ENCODE measurements at places on chromosomes 7 and 10.

DNA sequence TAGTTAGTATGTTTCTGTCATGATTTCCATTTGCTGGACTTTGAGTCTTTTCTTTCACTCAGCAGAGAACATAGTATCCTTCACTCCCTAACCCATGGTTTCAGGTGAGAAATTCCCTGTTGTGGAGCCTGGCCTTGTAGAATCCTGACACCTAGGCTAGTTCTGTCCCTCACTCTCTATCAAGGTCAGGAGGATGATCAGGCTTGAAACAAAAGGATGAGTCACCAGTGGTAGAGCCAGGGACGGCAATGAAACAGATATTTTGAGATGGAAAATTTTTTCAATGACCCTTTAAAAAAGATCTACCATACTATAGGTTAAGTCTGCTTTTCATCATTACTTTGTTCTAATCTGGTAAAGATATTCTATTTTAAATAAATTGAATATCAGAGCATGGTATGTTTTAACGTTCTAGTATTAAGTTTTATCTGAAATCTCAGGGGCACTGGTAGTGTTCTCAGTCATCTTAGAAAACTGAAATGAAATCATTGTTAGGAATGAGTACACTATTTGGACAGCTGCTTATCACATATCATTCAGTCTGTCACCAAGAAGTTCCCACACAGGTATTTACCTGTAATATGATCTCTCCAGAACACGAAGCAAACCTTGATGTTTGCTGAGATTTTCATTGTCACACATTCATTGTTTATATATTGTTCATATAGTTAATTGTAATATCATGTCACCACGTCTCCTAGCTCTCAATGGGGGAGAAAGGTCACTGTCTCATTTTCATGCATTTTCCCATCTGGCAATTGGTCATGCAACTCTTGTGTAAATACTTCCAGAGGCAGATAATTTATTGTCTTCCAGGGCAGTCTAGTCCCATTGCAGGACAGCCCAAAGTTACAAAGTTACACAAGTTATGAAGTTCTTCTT lies 299.9 kb upstream of the LRRTM3 start:
- peak; percentile 27 for DNase-seq

- DNase-seq, result peak; percentile 22
Observed at GRCh38 chr7:100894860-100895700, 608 bp downstream of the ACHE start.

DNA sequence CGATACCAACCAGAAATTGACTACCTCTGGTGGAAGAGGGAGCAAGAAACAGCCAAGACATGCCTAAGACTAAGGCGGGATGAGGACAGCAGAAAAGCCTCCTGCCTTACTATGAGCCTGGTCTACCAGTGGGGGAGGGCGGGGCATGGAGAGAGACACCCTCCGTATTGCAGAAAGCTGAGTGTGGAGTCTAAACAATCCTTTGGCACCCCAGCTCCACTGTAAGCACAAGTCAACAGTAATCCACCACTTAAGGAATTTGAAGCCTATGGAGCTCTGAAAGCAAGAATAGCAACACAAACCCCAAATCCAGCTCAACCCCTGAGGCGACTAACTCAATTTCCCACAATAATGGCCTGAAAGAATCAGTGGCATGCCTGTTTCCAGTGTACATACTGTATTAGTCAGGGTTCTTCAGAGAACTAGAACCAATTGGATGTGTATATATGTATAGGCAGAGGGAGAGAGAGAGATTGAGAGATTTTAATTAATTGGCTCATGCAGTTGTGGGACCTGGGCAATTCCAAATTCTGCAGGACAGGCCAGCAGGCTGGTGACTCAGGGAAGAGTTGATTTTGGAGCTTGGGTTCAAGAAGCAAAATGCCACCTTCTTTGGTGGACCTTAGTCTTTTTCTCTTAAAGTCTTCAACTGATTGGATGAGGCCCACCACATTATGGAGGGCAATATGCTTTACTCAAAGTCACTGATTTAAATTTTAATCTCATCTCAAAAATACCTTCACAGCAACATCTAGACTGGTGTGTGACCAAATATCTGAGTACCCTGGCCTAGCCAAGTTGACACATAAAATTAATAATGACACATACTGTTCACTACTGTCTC lies 13.5 kb downstream of the PPIF start:
- no peak for DNase-seq

DNA sequence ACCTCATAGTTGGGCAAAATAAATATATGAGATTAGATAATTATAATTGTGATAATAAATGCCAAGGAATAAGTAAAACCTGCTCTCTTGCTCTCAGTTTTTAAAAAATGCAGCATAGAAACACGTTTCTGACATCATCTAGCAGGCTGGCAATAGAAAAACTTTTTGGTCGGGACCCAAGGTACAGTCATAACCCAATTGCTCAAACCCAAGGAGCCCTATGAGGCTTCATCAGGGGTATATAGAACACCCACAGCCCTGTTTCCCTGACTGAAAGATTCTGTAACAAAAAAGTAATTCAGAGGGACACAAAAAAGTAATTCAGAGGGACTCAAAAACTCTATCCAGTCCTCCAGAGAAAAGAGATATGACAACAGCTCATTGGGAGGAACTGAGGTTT lies 3.8 kb downstream of the PDE1C start:
- DNase-seq, result no peak

- DNase-seq, result no peak
Observed at GRCh38 chr7:99666013-99666395, 13.8 kb downstream of the CYP3A5 start.

Measured in fibroblast of upper back skin (primary cell).